ENCODE measurements at places on chromosomes 16 and 17.

DNA sequence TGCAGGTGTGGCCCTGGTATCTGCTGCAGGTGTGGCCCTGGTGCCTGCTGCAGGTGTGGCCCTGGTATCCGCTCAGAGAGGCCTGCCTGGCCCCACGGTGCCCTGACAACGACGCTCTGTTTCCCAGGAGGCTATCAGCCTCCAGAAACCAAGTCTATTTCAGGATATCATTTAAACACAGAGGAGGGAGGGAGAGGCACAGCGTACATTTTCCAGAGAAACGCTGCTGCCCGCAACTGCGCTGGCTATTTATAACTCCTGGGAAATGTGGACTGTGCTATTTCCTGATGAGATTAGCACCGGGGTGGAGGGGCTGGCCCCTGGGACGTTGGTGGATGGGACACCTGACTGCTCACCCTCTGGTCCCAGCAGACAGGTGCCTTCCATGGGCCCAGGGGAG is 22.5 kb downstream of the TIMM22 start:
- DNase-seq = no peak

GRCh38 chr17:2406903-2407790 is 6.3 kb upstream of the MNT start:
- no peak for DNase-seq

DNA sequence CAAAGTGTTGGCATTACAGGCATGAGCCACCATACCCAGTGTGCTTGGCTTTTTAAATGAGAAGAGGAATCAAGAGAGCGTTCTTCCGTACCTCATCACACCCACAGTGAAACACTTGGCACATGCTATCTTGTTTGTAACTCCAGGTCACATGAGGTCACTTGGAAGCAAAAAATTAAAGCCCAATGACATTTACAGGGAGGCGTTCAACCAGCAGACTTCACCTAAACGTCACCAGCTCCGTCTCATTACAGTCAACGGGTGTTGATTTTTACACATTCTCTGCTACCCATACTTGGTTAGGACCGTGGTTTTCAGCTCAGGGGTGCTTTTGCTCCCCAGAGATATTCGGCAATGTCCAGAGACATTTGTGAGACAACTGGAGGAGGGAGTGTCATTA is 127.0 kb downstream of the XYLT1 start:
- DNase-seq = no peak

- DNase-seq = no peak
These were observed 1.0 kb downstream of the LMF1 start for GRCh38 chr16:969508-970385.

DNA sequence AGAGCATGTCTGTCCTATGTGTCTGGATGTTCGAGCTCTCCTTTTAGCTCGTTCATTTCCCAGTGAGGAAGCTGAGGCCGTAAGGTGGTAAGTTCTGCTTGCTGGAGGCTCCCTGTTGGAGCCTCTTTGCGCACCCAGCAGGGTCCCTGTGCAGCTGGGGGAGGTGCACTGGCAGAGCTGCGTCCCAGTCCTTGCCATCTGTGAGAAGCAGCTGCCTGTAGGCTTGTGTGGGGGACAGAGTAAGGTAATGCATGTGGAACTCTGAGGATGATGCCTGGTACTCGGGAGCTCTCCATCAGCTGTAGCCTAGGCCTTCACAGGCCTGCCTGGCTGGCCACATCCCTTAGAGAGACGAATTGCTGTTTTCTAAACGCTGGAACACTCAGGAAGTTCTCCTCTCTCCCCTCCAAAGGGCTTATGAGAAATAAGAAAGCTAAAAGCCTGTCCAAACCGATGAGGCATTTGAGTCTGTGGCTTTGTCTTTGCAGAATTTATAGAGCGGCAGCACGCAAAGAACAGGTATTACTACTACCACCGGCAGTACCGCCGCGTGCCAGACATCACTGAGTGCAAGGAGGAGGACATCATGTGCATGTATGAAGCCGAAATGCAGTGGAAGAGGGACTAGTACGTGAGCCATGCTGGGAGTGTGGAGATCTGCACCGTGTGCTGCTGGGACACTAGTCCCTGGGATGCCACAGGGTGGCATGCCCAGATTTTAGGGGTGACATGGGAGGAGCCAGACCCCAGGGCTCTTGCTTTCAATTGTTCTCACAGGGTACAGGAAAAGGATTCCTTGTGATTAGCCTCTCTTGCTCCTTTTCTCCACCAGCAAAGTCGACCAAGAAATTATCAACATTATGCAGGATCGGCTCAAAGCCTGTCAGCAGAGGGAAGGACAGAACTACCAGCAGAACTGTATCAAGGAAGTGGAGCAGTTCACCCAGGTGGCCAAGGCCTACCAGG is 1.6 kb downstream of the NDUFB10 start:
- DNase-seq = peak; percentile 70

DNA sequence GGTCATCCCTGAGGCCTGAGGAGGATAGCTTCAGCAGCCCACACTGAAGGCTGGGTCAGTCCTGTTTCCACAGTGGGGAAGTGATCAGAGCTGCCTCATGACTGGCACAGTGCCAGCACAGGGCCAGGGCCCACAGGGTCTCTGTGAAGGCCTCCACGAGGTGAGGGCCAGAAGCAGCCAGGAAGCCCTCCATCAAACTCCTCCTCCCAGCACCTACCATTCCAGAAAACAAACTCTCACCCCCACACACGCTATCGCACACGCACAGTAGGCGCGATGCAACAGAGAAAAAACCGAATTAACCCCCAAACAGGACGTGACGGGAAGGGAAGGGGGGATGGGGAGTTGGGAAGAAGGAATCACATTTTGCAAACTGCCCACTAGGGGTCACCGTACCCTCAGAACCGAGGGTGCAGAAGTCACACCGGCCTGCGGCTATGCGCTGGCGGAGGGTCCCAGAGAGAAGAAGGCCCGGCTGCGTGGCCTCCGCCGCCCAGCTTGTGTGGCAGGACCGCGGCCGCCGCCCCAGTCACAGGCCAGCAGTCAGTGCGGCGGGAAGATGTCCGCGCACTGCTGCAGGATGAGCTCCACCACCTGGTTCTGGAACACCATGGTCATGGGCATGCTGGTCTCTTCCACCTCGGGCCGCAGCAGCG is 37.6 kb downstream of the ARHGAP27 start:
- peak; percentile 47 for DNase-seq

GRCh38 chr16:67030221-67030962 is 1.4 kb downstream of the CBFB start:
- peak; percentile 12 for DNase-seq

- no peak for DNase-seq
These were observed 23.8 kb downstream of the MPP3 start for GRCh38 chr17:43809121-43809520.

Data from stimulated activated CD4-positive, alpha-beta T cell treated with anti-CD3 and anti-CD28 coated beads, Interleukin-2, amount 100 ng/mL, for 24 hours (primary cell).